ENCODE measurements at places on chromosomes 3 and 15.

GRCh38 chr15:70474471-70475406, 288.6 kb downstream of the UACA start:
- DNase-seq, result peak; percentile 76

DNA sequence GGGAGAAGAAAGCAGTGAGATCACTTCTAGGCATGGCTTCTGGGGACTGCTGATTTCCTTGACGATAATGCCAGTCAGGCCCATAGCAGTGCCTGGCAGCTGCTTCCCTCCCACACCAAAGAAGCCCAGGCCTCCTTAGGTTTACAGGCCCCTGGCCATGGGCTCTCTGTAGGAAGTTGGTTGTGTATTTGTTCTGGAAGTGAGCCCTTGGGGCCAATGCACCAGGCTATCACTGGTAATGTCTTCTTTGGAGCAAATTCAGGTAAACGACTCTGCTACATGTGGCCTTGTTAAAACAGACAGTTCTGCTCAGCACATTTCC, 89.3 kb downstream of the CCNL1 start:
- peak; percentile 72 for DNase-seq

DNA sequence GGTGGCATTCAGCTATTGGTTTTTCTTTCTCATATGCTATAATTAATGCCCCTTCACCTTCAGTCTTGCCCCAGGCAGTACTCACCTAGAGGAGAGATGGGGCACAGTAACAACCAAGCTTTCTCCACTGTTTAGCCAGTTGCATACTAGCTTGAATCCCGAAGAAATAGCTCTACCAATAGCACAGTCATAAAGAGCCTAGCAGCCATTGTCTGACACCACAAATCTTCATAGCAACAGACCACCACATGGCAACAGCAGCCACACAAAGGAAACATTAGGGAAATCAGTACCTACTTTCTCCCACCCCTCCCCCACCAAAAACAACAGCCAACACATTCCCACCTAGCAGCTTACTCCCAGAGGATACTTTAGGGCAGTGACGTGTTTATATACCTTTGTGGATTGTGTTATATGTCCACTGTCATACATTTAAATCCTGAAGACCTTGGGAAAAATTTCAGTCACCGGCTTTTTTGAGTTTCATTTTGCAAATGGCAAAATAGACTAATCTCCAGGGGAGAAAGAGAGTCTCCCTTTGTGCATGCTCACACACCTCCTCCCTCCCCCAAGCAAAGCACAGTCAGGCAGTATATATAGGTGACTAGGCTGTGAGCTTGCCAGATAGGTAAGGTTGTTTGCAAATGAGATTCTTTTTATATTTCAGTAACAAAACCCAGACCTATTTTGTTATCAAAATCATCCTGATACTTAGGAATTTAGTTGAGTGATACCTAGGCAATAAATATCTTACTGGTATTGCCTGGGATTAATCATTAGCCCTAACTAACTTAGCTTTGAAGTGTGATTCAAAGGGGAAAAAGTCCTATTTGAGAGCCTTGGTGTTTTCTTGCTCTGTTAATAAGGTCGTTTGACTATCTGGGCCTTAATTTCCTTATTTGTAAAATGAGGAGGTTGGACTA, 140.6 kb downstream of the RBPMS2 start:
- no peak for DNase-seq

- DNase-seq, result no peak
These were observed 175.5 kb downstream of the CFAP20DC start for GRCh38 chr3:58874248-58874741.

GRCh38 chr3:152549263-152549662, 280.5 kb downstream of the MBNL1 start:
- DNase-seq, result no peak

- no peak for DNase-seq
These were observed 82.0 kb downstream of the KCNMB2 start for GRCh38 chr3:178618197-178618596.

DNA sequence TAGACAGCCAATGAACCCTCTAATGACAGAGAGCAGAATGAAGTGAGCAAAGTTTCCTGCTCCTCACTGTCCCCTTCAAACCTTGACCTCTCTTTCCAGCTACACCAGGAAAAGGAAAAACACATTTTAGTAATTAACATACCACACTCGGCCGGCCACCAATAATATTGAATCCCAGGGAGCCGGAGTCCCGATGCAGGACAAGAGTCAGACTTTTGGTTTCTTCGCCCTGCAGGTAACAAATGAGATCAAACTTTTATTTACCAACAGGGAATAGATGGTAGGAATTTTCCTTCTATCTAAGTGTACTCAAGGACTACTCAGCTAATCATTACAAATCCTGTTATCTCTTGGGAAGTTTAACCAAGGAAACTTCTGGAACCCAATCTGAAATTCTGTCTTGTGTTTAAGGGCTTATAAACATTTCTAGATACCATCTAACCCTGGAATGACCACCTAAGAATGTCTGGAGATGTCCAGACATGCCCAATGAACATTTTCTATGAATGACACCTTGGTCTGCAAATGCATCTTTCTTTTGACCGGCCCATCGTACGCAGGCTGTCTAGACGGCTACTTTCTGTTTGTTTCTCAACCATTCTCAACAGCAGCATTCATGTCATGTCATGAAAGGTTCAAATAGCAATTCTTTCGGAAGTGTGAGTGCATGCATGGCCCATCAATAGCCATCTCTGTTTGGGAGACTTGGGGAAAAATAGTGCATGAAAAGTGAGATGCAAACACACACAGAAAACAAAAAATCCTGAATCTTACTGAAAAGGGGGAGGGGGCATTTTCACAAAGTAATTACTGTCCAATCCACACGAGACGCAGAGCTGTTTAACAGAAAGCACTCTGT, 16.1 kb downstream of the PDZRN3 start:
- no peak for DNase-seq

DNA sequence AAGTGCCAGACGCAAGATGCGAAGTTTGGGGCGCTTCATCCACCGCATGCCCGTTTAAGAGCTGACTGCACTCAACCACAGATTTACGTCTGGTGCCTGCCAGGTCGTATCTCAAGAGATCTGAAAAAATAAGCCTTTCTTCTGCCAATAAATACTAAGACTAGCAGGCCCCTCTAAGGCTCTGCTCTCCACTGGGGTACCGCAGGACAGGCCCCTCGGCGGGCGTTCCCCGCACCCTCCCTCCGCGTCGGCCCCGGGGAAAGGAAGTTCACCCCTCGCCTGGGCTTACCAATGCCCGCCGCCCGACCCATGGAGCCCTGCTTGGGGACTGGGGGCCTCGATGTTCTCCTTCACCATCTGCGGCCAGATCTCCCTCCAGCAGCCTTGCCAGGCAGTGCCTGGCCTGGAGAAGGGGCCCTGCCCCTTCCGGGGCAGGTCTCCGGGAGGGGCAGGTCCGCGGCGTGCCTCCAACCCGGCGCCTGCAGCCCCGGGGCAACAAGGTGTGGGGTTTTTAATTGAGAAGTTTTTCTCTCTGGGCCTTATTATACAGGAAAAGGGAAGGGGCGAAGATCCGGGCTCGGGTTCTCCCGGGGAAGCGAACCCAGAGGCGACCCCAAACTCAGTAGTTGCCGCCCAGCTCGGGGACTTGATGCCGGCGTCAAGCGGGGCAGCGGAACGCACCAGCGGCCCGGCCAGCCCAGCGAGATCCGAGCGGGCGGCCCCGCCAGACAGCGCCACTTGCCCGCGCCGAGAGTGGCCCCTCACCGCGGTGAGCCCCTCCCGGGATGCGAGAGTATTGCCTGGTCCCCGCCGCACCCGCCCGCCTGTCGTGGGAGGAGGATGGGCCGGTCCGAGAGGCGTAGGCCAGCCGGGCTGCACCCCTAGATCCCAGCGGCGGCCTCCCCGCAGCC, 735 bp downstream of the GOLGA8B start:
- DNase-seq, result peak; percentile 70

- DNase-seq, result no peak
These were observed 97.8 kb upstream of the SPRED1 start for GRCh38 chr15:38154837-38155236.

DNA sequence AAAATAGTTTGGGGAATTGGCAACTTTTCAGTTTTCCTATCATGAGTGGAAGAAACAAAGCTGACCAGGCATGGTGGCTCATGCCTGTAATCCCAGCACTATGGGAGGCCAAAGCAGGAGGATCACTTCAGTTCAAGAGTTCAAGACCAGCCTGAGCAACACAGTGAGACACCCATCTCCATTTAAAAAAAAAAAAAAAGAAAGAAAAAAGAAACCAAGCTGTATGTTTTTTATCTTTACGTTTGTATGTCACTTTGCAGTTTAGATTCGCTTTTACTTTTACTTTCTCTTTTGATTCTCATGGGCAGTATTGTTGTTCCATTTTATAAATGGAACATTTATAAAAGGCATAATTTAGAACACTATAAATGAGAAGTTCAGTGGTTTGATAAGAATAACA, 31.2 kb upstream of the TNIK start:
- DNase-seq, result no peak

- DNase-seq, result peak; percentile 70
These were observed 33.0 kb upstream of the TEX264 start for GRCh38 chr3:51637941-51638471.

DNA sequence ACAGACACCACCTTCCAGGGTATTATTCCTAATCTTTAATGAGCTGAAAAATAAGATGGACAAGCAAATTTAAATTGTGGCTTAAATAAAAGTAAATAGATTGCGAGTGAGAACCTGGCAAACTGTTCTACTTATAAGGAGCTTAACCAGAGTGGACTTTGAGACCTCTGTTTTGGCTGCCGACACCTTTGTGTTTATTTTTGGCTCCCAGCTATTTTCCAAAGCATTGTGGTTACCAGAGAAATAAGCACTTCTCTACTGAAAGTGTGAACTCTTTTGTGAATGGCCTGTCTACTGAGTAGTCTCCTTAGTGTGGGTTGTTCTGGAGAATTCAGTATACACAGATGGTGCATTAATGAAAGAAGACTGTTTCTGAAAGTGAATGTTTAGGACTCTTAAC, 109.4 kb downstream of the ATP8B4 start:
- no peak for DNase-seq

- no peak for DNase-seq
These were observed 44.0 kb downstream of the PHLDB2 start for GRCh38 chr3:111903067-111903511.

GRCh38 chr3:98839846-98840245, 61.6 kb downstream of the DCBLD2 start:
- no peak for DNase-seq

DNA sequence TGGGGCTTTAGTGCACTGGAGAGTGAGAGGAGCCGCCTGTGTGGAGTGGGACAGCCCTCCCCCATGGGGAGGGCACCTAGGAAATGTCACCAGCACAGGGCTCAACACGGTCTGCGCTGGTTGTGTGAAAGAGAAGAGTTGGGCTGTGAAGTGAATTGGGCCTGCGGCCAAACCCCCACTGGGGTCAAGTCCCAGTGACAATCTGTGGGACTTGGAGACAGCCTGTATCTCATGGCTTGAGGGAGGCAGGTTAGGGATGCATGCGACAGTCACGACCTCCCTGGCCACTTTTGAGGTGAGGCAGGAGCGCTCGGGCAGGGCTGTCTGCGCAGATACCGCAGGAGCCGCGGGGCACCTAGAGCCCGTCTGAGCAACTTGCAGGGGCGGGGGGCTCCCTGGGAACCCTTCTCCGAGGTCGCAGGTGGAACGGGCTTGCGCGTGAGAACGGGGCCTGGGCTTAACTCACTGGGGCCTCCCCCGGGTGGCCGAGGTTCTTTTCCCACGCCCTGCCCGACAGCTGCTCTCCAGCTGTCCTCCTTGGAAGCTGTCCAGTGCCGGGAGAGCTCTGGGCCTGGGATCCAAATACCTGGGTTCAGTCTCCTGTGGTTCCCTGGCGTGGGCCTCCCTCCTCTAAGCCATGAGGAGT, 77.4 kb downstream of the SNRK start:
- DNase-seq, result no peak

- no peak for DNase-seq
These were observed 103.8 kb upstream of the PRR20G start for GRCh38 chr3:127391436-127392155.

- DNase-seq, result no peak
These were observed 12.1 kb upstream of the FBLN2 start for GRCh38 chr3:13536832-13537231.

- no peak for DNase-seq
These were observed 1.0 kb downstream of the LIMD1 start for GRCh38 chr3:45595364-45596195.

- DNase-seq, result no peak
These were observed 88.7 kb downstream of the CACNA2D3 start for GRCh38 chr3:54211097-54211496.

DNA sequence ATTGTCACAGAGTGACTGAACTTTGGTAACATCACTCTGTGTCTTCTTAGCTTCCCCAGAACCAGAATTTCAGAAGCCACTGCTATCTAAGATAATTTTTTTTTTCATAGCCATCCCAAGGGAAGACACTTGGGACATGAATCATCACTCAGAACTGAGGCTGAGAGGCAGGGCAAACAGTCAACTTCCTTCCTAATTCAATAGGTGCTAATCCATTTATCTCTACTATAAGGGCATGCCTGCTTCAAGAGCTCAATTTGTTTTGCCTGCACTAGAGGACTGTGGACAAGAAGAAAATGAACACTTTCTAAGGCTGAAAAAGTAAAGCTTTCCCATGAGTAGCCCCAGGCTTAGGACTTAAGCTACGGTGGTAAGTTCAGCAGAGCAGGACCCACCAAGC, 56.7 kb upstream of the MYRIP start:
- DNase-seq, result no peak

GRCh38 chr3:14141602-14142341, 16.9 kb downstream of the TMEM43 start:
- peak; percentile 65 for DNase-seq

GRCh38 chr15:73900095-73900712, 26.1 kb upstream of the LOXL1 start:
- DNase-seq, result no peak

GRCh38 chr3:120168038-120168437, 73.8 kb upstream of the GSK3B start:
- DNase-seq, result no peak

DNA sequence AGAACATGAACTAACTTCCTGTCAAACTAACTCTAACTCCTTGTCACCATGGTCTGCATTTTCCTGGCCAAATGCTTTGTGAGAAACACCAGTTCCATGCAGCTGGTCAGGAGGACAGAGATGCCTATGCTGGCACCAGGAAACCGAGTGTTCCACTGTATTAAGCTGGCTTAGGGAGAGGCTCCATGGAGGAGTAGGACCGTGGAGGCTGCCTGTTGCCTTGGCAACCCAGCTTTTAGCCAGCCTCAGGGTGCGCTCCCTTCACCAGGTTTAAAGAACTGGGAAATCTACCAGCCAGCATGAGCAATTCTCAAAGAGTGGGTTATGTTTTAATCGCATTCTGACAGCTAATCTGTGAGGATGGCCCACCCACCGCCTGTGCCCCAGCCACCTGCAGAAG, 394.1 kb downstream of the OCA2 start:
- DNase-seq, result no peak

- no peak for DNase-seq
These were observed 53.7 kb upstream of the ZNF280D start for GRCh38 chr15:56786966-56787365.

- no peak for DNase-seq
These were observed 46.6 kb downstream of the ISL2 start for GRCh38 chr15:76382987-76383728.

Data from suppressor macrophage (primary cell).